ENCODE measurements at places on chromosomes 3 and 15.

GRCh38 chr3:73502609-73503583, 121.8 kb downstream of the PDZRN3 start:
- peak; percentile 61 for DNase-seq

DNA sequence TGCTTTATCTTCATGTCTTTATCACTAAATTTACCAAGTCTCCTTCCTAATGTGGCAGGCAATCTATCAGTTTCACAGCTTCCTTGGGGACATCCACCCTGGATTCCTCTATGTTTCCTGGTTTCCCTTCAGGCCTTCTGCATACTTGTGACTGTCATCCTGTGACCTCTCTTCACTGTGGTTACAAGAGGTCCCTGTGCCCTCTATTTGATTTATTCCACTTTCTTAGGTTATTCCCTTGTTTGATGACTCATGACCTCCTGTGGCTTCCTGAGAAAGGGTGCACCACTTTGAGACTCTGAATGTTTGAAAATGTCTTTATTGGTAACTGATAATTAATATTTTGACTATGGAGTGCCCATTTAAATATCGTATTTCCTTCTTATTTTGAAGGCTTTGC, 60.5 kb upstream of the KY start:
- DNase-seq = no peak

DNA sequence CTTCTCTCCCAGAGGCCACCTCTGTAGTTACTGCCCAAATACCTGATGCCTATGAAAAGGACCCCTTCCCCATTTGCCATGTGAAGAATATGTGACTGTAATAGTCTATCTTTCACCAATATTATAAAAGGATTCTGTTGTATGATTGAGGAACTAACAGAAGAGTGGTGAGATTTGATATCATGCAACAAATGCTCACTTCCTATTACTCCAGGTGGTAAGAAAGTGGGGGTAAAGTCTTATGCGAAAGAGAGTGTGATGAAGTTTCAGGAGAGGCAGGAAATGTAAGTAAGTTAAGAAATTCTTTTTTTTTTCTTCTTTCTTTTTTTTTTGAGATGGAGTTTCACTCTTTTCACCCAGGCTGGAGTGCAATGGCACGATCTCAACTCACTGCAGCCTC, 24.4 kb upstream of the RAP2B start:
- no peak for DNase-seq

DNA sequence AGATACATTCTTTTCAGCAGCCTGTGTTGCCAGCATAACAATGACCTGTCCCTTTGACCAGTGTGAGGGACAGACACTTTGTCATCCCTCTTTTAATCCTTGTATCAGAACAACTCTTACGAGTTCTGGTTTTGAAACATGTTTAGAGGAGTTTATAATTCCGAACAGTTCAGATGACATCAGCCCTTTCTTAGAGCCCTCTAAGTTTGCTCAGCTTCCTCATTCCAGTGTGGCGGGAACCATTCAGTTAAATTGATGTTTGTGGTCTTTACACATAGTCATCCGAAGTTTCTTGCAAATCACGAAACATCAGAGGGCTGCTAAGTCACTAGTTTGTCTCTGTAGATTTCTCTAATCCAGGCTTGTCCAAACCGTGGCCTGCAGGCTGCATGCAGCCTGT, 102.5 kb downstream of the AKAP13 start:
- DNase-seq = no peak

- DNase-seq = no peak
These were observed 279.4 kb downstream of the RSL24D1 start for GRCh38 chr15:54917312-54917711.

- no peak for DNase-seq
These were observed 77.8 kb upstream of the CHRNB4 start for GRCh38 chr15:78718837-78719236.

DNA sequence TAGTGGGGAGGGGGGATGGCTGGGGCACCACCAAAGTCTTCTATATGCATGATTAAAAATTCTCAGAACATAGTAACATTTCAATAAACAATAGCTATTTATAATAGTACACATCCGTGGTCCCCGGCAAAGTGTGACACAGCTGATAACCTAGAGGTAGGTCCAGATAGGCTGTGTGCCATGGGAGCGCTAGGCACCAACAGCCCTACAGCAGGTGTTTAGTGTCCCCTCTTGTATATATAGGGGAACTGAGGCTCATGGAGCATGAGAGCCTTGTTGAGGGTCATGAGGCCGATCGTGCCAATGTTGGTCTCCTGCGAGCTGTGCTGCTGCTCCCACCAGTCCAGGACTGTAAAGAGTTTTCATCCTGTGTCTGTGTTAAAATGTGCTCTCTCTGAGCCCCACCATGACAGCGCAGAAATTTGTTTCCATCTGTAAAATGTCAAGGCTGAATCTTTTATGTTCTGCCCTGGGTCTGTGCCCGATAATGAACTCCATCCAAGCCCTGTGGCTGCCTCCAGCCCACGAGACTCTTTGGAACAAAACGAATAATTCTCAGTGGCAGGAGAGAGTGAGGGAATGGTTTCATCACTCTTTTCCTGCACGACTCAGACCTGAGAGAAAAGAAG, 14.5 kb downstream of the TMEM158 start:
- DNase-seq = no peak

Measured in left lobe of liver (tissue), 2 donors.